ENCODE measurements at places on chromosomes 6 and 20. TPM values are rescaled to one million over a fixed set of nuclear protein-coding genes. Genes with fewer than 3 reads are reported as not detected.

The VGLL2 gene
- not detected for total RNA-seq

DNA sequence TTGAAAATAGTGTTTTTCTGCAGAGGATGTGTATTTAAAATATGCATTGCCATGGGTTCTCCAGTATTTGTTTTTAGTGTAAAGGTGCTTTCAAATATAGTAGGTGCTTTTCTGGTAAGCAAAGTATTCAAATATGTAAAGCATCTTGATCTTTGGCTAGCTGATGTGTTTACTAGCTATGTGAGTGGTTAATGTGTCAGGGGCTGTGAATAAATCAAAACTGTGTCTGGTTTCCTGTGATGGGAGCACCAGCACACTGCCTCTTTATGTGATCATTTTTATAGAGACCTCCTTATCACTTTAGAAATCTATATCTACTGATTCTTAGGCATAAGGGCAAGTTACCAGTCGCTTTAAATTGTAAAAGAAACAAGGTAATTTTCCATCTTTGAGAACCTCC, 388.9 kb upstream of the MAN1A1 start:
- H3K4me1 ChIP-seq = no peaks in the 10 kb centered on the region
- H3K4me3 ChIP-seq = no peak overlapping the region
- no peak overlapping the region for H3K27ac ChIP-seq
- no peaks in the 10 kb centered on the region for H3K36me3 ChIP-seq
- H3K27me3 ChIP-seq = no peaks in the 10 kb centered on the region
- DNase-seq = no peak

DNA sequence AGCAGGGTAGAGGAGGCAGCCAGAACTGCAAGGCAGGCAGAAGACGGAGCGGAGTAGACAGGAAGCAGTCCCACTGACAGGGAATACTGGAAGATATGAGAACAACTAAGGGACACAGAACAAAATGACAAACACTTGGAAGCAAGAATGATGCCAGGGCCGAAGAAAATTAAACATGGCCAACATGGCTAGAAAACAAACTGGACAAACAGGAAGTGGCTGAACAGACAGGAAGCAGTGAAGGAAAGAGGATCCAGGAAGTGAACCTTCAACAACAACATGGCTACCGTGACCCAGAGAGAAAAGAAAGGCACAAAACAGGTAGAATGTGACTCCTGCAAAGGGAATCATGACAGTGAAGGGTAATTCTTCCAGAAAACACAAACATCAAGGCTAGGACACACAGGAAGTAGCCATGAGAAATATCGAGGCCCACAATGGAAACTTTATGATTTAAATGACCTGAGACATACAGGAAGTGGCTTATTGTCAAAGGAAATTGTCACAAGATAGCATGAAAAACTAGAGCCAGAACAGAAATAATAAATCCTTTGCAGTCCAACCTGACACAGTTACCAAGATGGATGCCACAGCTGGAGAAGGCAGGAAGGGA, 9.1 kb downstream of the COL11A2 start:
- peaks cover 14% of the 10 kb centered on the region for H3K4me1 ChIP-seq
- H3K4me3 ChIP-seq = no peak overlapping the region
- H3K27me3 ChIP-seq = peaks cover 7% of the 10 kb centered on the region

DNA sequence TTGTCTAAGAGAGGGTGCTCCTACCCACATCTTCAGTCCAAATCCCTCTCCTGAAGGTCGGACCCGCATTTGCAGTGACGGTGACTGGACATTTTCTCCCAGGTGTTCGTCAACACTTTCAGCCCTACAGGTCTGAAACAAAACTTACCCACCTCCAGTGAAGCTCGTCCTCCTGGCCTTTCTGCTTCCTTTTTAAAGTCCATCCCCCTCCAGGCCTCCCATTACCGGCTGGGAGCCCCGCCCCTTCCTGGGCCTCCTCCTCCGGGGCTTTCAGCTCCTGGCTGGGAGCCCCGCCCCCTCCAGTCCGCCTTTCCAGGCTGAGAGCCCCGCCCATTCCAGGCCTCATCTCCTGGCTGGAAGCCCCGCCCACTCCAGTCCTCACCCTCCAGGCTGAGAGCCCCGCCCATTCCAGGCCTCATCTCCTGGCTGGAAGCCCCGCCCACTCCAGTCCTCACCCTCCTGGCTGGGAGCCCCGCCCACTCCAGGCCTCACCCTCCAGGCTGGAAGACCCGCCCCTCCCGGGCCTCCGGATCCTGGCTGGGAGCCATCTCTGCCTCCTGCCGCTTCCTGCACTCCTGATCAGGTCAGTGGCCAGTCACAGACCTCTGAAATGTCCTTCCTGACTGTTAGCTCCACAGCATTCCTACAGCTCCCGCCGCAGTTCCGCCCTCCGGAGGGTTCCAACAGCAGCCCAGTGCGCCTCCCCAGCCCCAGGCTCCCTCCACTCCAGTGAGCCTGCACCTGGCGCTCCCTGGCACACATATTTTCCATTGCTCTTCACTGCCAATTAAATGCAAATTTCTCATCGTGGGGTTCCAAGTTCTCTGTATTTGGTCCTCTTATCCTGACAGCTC, 98.5 kb downstream of the LY86 start:
- DNase-seq = no peak
- no peaks in the 10 kb centered on the region for H3K27me3 ChIP-seq
- no peaks in the 10 kb centered on the region for H3K4me1 ChIP-seq
- no peak overlapping the region for H3K4me3 ChIP-seq
- H3K36me3 ChIP-seq = no peaks in the 10 kb centered on the region

The IL17F gene
- not detected for total RNA-seq

DNA sequence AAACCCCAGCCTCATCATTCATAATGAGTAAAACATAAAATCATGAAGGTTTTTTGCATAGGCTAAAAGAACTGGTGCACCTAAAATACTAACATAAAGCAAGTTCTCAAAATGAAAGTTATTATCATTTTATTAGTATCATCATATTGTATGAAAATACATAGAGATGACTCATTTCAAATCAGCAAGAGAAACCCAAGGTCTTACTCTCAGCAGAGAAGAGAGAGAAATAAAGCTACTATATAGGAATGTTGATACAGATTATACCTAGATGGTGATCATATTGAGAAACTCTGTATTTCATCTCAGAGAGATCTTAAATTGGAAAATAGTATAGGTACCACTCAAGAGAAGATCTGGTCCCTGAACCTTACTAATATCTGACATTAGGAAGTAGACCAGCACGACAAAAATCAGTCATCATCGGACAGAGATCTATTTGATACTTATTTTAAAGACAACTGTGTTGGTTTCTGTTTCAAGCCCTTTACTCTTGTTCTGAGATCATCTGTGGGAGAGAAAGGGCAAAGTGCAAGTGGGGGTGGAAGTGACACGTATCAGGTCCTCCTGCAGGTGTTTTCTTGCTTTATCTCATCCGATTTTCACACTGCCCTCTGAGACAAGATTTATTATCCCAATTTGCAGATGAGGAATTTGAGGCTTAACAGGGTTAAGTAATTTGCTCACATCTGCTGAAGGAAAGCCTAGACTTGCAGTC, 532.3 kb downstream of the MAFB start:
- H3K4me1 ChIP-seq = no peaks in the 10 kb centered on the region
- H3K27me3 ChIP-seq = no peaks in the 10 kb centered on the region
- no peak overlapping the region for H3K27ac ChIP-seq
- DNase-seq = no peak
- no peaks in the 10 kb centered on the region for H3K36me3 ChIP-seq

The FAM229B gene
- total RNA-seq = 1.1 TPM

DNA sequence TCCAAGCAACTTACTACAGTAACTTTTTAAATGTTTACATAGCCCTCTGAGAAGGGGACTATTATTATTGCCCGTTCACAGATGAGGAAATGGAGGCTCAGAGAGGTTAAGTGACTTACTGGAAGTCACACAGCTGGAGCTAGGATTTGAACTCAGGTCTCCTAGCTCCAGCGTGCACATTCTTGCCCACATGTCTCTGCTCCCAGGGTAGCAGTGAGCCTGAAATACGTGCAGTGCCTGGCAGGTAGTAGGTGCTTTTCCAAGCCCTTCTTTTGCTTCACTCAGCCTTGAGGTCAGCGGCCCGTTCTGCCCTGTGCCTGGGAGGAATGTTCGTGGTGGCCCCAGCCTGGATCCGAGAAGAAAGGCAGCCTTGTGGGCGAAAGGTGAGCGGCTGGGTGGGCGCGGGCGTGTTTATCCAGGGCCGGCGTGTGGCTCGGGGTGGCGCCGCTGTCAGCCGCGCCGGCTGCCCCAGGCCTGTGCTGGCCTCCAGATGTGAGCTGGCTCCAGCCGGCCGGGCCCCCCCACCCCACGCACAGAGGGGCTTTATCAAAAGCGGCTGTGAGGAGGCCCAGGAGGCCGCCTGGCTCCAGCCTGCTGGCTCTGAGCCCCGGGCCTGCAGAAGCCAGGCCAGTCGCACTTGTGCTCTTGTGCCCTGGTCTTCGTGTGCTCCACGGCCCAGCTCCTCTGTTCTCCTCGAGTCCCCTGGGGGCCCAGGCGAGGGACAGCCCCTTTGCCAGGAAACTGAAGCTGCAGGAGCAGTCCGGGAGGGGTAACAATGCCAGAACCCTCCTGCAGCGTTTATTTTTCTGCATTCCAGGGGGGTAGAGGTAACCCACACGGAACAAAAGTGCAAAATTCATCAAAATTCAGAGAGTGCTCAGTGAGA, 58.1 kb downstream of the UBE2V1 start:
- no peak for DNase-seq
- H3K27me3 ChIP-seq = no peaks in the 10 kb centered on the region
- no peak overlapping the region for H3K4me3 ChIP-seq
- H3K27ac ChIP-seq = no peak overlapping the region
- peaks cover 8% of the 10 kb centered on the region for H3K4me1 ChIP-seq

DNA sequence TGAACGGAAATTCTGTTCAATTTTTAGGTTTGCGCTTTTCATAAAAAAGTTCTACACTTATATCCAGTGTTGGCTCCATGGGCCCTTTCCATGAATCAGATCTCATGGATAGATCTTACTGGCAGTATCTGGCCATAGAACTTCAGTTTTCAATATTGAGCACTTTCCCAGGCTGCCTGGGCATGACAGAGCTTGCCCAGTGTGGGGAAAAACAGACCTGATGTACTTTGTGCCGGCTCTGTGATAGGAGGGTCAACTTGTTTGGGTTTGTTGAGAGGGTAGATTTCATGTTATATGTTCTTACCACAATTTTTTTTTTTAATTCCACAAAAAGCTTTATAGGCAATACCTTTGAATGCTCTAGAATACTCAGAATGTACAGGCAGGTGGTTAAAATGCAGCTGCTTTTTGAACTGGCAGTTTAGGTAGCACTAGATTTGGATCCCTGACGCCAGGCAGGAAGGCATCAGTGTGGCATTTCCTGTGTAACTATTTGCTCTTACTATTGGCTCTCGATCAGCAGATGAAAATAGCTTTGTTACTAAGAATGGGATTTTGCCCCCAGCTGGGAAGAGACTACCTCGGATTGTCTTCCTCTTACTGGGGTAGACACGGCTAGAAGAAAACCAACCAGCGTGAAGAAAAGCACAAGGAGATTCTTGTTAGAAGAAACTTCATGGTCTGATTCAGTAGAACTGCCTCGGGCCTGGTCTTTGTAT, 404.9 kb upstream of the SOX4 start:
- H3K4me3 ChIP-seq = no peak overlapping the region
- no peak overlapping the region for H3K27ac ChIP-seq
- H3K27me3 ChIP-seq = no peaks in the 10 kb centered on the region
- H3K36me3 ChIP-seq = no peaks in the 10 kb centered on the region
- H3K4me1 ChIP-seq = no peaks in the 10 kb centered on the region

DNA sequence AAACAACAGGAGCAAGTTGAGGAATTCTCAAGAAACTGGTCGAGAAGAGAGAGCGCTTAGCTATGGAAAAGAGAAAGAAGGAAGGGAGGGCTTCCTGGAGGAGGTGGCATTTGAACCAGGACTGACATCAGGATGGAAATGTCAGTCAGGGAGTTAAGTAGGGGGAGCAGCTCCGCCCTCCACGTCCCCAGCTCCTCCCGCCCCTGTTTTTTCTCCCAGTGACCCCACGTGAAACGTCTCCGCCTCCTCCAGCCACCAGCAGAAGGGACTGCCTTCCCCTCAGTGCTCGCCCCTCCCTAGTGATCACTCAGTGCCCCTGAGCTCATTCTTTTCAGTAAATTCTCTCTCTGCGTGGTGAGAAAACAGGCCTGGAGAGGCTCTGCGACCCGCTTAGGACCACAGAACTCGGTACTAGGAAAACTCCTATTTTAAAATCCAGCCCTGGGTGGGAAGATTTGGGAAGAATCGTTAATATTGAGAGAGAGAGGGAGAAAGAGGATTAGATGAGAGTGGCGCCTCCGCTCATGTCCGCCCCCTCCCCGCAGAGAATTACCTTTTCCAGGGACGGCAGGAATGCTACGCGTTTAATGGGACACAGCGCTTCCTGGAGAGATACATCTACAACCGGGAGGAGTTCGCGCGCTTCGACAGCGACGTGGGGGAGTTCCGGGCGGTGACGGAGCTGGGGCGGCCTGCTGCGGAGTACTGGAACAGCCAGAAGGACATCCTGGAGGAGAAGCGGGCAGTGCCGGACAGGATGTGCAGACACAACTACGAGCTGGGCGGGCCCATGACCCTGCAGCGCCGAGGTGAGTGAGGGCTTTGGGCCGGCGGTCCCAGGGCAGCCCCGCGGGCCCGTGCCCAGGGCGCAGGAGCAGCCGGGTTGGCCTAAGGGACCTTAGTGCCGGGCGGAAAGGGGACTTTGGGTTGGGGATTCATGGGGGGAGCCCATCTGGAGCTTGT, 4.6 kb downstream of the HLA-DPB1 start:
- H3K36me3 ChIP-seq = peaks cover 39% of the 10 kb centered on the region
- H3K27ac ChIP-seq = no peak overlapping the region
- no peaks in the 10 kb centered on the region for H3K27me3 ChIP-seq
- H3K4me1 ChIP-seq = peaks cover 42% of the 10 kb centered on the region
- DNase-seq = peak; percentile 30
- H3K4me3 ChIP-seq = no peak overlapping the region

- H3K27me3 ChIP-seq = no peaks in the 10 kb centered on the region
- H3K4me3 ChIP-seq = no peak overlapping the region
- no peak for DNase-seq
- no peaks in the 10 kb centered on the region for H3K36me3 ChIP-seq
- no peak overlapping the region for H3K27ac ChIP-seq
- no peaks in the 10 kb centered on the region for H3K4me1 ChIP-seq
Measured at GRCh38 chr6:156175971-156176421, 601.2 kb upstream of the ARID1B start.

The CST2 gene
- not detected for total RNA-seq

DNA sequence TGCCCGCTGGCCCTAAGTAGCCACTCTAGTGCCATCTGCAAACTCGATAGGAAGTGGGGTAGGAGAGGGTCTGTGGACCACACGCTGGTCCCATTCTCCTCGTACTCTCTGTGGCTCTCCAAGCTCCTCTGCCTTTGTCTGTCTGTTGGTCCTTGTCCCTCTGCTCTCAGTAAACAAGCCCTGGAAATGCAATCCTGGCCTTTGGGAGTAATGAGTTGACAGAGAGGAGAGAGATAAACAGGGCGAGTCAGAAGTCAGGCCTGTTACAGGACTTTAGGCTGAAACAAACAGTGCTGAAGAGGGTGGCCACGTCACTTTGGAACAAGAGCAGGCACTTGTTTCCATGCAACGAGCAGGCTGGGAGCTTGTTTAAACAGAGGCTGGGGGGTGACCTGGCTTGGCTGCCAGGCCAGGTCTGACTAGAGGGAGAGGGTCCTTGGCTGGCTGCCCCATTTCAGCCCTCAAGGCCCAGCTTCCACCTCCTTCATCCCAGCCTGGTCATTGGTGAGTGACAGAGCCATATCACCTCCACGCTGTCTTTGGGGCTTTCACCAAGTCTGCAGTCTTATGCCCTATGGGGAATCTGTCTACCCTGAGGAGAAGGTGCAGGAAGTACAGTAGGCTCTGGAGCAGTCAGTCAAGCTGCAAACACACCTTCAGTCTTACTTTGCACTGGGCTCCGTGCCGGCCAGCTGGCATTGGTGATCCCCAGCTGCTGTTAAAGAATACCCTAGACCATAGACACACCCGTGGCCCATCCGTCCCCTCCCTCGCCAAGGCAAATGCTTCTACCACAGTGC, 22.6 kb downstream of the FOXP4 start:
- H3K4me1 ChIP-seq = no peaks in the 10 kb centered on the region
- H3K27ac ChIP-seq = no peak overlapping the region
